ENCODE measurements at places on chromosomes 16 and 17.

GRCh38 chr17:61313461-61314326, 85.9 kb upstream of the TBX2 start:
- no peak for DNase-seq

DNA sequence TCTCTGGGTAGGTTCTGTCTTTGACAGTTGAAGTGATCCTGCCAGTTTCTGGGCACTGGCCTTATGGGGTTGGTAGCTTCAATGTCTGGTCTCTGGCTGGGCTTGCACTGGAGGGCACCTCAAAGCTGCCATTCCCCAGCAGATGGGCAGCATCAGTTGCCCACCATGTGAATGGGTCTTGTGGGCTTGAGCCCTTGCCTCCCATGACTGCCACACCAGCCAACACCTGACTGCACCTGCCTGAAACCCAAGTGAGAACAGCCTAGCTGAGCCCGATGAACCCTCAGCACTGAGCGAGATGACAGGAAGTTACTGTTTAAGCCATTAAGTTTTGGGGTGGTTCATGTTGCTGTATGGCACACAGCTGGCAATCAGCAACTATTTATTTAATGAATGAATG, 69.1 kb upstream of the AXIN2 start:
- DNase-seq, result no peak

DNA sequence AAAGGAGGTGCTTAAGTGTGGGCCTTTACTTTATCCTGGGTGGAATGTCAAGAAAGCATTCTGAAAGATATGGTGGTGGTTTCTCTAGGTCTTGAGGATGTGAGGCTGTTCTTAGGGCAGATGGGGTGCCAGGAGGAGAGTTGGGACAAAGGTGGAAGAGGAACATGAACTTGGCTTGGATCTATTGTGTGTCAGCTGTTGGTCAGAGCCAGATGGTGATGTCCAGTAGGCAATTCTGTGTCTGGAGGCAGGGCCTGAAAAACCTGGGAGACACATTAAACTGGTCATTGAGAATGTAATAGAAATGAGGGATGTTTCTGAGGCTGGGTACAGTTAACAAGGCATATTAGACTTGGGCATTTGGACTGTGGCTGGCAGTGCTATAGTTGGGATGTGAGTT, 32.6 kb upstream of the RGS9 start:
- no peak for DNase-seq

GRCh38 chr17:33052856-33053255, 61.2 kb downstream of the SPACA3 start:
- DNase-seq, result no peak

DNA sequence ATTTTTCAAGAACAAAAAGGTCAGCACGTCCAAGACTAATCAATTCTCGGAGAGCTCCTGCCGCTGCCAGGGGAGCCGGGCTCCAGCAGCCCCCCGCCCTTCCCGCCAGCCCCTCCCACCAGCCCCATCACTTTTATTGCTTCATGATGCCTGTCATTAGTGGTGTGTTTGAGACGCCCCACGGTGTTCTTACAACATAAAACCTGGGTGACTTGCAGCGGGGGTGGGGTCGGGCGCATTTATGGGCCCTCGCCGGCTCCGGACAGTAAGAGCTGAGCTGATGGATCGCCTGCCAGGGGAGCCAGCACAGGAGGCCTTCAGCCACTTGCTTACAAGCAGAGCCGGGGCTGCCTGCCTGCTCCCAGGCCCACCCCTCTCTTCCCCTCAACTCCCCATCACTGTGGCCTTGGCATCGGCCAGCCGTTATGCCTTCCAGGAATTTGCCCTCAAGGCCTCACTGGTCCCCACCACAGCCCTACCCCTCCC, 82.9 kb upstream of the CBX4 start:
- DNase-seq, result no peak

GRCh38 chr17:13114601-13115031, 96.8 kb upstream of the ELAC2 start:
- DNase-seq, result peak; percentile 17

GRCh38 chr16:9965079-9965478, 217.1 kb downstream of the GRIN2A start:
- no peak for DNase-seq

DNA sequence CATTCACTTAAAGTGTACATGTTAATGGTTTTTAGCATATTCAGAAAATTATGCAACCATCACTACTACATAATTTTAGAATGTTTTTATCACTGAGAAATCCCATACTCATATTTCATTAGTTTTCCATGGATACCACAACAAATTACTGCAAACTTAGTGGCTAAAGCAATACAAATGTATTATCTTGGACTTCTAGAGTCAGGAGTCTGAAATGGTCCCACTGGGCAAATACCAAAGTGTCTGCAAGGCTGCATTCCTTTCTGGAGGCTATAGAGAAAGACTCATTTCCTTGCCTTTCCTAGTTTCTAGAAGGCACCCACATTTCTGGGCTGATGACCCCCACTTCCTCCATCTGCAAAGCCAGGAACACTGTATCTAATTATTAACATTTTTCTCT, 16.9 kb upstream of the GNAO1 start:
- no peak for DNase-seq

- no peak for DNase-seq
Measured at GRCh38 chr17:63611354-63611753, 10.7 kb downstream of the TACO1 start.

DNA sequence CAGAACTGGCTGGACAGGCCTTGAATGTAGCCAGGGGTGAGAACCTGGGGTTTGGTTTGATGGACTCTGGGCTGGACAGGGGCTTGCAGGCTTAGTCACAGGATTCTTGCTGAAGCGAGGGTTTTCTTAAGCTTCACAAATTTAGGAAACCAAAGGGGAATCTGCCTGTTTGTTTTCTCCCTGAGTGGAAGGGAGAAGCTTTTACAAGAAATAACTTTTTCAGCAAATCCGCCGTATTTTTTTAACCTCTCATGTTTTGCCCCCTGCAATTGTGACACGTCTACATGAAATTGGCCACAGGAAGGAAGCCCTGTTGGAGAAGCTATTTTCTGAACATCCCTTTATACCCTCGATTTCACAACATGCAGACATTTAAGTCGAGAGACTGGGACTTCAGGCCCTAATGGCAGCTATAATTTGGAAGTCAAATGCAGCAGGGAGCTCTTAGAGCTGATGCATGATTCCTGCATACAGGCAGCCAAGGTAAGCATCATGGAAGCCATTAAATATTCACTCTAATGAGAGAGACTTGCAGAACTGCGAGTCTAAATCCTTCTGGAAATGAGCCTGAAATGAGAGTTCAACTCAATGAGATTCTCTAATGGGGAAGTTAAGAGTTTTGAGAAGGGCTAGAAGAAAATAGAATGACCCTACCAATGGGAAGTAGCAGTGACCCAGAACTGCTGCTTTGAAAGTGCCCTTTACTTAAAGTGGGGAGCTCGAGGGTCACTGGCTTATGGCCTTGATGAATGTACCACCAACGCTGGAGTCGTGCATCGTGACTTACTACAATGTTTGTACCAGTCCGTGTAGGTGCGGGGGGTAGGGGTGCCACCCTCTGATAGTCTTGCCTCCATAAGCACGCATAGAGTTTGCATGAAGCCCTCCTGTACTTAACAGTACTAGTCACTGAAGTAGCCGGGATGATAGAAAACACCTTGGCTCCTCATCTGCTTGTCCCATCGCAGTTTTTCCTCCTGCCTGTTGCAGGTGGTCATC, 45.1 kb upstream of the IRF8 start:
- no peak for DNase-seq

DNA sequence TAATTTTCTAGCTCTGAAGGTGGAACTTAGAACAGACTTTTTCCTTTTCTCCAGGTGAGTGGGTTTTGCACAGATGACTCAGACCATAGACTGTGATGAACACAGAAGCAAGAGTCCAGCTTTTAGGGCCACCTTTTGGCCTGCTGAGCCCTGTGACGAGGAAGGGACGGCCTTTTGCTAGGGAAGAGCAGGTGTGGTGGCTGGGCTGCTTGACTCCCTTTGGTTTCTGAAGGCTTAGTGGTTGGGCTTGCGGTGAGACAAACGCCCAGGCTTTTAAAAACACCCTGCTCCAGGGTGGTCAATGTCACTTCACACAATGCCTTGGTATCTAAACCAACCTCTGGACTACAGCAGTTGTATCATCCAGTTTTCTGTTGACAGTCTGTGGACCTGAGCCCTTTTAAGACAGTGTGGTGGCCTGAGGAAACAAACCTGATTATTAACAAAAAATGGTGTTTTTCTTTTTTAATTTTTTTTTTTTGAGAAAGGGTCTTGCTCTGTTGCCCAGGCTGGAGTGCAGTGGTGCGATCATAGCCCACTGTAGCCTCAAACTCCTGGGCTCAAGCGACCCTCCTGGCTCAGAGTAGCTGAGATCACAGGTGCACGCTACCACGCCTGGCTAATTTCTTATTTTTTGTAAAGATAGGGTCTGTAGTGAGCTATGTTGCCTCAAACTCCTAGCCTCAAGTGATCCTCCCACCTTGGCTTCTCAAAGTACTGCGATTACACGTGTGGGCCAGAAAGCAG, 134.0 kb downstream of the SNX29 start:
- DNase-seq, result no peak

- no peak for DNase-seq
Measured at GRCh38 chr16:27704252-27704651, 154.3 kb downstream of the KATNIP start.

GRCh38 chr17:30226878-30227277, 8.6 kb downstream of the SLC6A4 start:
- no peak for DNase-seq

GRCh38 chr16:87780385-87780989, 14.7 kb upstream of the KLHDC4 start:
- DNase-seq, result no peak

- DNase-seq, result no peak
Measured at GRCh38 chr17:17757391-17757791, 76.1 kb downstream of the RAI1 start.

DNA sequence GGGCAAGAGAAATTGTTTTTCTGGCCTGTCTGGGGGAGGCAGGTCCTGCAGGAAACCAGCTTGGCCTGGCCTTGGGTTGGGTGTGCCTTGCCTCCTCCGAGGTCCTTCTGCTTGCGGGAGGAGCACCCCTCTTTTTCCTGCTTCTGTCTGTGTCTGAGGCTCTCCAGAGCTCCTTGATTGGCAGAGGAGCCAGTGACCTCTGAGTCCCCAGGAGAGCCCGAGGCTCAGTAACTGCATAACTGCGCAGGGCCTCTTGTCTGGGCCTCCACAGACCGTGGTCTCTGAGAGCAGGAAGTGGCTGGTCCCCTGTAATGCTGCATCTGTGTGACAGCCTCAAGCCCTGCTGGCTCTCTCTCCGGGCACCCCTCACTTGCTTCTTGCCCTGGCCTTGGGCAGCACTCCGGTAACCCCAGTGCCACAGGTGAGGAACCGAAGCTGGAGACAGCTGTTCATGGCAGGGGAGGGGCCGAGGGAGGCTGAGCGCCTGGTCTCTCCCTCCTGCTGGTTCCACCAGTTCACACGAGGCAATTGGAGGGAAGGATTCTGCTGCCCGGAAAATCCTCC, 1.6 kb downstream of the CAPN15 start:
- DNase-seq, result no peak
